ENCODE measurements at places on chromosomes 2 and 18.

DNA sequence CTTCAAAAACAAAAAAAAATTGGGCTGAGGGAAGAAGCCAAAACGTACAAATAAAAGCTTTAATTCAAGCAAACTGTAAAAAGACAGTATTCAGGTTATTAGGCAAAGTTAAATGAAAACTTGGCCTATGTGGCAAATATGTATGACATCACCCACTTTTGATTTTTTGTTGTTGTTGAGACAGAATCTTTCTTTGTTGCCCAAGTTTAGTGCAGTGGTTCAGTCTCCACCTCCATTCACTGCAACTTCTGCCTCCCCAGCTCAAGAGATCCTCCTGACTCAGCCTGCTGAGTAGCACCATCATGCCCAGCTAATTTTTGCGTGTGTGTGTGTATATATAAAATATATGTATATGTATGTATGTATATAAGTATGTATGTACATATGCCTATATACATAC, 440.4 kb upstream of the NRXN1 start:
- peak; percentile 14 for DNase-seq

- DNase-seq = peak; percentile 72
Measured at GRCh38 chr18:62919109-62919838, 203.9 kb downstream of the PHLPP1 start.

DNA sequence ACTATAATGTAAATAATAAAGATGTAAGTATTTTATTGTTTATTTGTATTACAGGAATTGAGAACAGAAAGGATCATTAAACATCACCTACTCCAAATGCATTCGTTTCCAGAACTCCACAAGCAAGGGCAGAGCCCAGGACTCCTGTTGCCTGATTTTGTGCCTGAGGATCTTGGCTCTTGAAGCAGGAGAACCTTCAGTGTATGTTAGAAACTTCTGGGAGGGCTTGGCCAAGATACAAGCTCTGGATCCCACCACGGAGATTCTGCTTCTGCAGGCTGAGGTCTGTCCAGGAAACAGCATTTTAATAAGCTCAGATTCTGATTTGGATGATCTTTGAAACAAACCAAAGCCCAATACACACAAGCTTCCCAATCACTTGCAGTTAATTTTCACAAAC, 142.4 kb upstream of the SOX11 start:
- DNase-seq = no peak

GRCh38 chr2:217749008-217749407, 253.8 kb downstream of the TNS1 start:
- DNase-seq = no peak

DNA sequence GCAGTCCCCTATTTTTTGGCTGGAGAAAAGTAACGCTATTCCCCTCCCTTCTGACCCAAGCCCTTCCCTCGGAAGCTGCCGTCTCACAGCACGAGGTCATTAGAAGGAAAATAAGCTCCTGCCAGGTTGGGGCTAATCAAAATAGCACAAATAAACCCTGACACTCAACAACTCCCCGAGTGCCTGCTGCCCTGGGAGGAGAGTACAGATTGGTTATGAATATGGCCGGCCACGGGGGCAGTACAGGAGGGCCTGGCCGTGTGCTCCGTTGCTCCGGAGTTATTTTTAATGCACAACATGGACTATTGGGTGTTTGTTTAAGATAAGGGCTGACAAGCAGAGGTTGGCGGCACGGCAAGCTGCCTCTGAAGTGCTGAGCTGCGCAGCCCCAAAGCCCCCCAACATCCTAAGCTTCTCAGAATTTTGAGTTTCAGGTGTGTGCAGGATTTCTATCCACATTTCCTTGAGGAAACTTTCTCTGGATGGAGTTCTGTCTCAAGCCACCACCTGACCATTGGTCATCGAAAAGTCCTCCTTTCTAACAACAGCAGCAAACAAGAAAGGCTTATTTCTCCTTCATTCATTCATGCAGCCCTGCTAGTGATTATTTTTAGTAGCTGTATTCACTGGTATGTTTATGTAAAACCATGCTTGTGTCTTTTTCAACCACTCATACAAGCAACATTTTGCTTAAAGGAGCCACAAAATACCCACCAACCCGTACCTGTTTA, 58.7 kb downstream of the PAX3 start:
- no peak for DNase-seq

DNA sequence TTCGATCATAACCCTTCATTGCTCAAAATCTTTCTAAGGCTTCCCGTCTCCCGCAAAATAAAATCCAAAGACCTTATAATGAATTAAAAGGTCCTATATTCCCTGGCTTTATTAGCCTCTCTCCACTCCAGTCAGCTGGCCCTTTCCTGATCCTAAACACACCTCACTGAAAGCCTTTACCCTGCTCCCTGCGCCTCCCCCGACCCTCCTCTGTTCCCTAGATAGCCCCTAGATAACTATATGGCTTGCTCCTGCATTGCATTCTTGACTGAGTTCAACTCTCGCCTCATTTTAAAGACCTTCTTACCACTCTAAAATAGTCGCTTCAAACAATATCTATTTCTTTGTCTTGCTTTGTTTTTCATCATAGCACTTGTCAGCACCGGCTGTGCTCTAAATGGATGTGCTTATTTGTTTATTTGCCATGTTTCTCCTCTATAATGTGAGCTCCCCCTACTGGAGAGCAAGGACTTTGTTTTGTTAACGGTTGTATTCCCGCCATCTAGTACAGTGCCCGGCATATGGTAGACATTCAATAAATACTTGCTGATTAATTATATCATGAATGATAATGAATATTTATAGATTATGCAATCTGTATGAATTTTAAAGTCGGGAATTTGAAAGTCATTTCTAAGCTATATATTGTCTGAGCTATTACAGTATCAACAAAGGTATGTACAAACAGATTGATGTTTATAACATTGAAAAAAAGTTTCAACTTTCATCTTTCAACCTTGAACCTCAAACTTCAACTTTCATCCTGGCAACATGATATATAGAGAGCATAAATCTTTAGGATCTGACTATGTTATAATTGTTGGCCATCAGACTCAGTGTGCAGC, 32.4 kb upstream of the VIT start:
- DNase-seq = peak; percentile 78

DNA sequence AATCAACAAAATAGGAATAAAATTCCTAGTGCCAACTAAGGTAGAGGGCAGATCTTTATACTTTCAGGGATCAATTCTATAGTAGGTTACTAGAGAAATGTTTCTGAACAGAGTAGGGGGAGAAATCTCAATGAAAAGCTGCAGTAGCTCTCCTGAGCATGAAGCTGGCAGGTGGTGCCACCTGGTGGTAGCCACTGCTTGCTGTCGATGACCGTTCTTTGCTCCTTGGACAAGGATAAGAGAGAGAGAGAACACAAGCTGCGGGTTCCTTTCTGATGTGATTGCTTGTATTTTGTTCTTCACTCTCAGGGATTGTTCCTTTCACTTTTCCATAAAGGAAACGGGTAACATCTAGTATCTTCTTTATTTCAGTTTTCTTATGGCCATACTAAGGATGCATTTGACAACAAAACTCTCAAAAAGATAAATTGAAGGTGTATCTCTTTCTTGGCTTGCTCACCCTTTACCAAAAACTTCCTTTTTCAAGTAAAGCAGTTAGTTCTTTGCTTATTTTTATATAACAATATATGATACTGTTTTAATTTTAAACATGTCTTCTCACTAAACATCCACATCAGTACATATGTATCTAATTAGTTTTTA, 18.6 kb upstream of the MRPL19 start:
- DNase-seq = peak; percentile 62
